ENCODE measurements at places on chromosomes 3 and 15.

- no peak for DNase-seq
Measured at GRCh38 chr15:58443308-58443707, 11.5 kb downstream of the LIPC start.

DNA sequence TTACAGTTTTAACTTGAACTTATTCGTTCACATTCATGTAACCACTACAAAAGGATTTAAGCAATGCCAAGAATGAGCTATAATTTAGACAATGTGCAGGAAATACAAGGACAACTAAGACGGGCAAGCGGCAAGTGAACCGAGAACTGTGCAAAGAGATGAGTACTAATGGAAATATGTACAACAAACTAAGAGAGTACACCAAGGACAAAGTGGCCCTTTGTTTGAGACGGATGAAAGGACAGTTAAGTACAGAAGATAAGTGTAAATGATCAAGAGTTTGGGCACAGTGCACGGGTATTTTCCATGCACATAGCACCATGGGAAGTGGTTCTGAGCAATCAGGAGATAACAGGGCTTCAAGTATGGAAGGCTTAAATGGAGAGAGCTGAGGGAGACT is 281.7 kb downstream of the ROBO2 start:
- no peak for DNase-seq

GRCh38 chr3:32274306-32274705 is 35.8 kb downstream of the CMTM8 start:
- DNase-seq: no peak

DNA sequence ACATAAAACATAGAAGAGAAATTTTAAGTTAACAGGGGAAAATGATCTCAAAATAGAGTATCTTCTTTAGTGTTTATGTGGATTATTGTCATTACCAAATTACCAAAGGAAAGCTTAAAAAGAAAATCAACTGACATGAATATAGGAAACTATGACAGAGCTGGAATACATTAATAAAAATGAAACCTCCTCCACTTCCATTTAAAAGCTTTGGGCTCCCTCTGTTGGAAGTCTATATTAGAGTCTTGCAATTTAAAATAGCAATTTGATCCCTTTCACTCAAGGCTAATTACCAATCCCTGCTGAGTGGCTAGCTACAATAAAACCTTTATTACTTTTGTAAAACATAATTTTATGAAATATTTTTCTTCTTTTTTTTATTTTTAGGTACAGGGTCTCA is 61.4 kb upstream of the IMPG2 start:
- DNase-seq: no peak

DNA sequence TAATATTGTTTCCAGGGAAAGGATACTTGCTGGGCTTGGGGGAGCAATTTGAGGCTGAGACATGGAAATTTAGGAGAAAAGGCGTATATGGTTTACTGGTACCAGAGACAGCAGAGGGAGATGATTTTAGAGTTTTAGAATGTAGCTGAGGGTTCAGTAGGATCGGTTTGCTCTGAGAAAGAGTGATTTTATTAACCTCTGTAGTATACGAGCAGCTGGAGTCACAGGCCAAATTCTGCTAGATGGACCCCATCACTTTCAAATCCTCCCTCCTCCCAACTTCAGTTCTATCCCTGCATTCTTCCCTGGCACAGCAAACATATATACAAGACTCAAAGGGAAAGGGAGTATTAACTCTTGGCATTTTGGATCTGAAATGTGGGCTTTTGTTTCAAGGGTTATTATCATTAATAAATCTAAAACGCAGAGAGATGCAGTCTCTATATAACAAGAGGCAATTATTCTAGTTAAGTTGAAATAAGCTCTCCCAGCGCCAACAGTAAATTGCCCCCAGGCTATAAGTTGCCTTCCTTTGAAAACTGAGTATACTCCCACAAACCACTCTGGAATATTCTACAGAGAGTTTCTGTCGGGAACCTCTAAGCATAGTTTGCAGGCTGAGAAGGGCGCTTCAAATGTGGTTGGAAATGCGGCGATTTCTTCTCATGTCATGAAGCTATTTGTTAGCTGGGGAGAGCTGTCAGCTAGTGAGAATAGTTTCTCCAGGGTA is 5.4 kb downstream of the CRABP1 start:
- DNase-seq: no peak

GRCh38 chr3:54846119-54846518 is 81.7 kb downstream of the LRTM1 start:
- DNase-seq: no peak

DNA sequence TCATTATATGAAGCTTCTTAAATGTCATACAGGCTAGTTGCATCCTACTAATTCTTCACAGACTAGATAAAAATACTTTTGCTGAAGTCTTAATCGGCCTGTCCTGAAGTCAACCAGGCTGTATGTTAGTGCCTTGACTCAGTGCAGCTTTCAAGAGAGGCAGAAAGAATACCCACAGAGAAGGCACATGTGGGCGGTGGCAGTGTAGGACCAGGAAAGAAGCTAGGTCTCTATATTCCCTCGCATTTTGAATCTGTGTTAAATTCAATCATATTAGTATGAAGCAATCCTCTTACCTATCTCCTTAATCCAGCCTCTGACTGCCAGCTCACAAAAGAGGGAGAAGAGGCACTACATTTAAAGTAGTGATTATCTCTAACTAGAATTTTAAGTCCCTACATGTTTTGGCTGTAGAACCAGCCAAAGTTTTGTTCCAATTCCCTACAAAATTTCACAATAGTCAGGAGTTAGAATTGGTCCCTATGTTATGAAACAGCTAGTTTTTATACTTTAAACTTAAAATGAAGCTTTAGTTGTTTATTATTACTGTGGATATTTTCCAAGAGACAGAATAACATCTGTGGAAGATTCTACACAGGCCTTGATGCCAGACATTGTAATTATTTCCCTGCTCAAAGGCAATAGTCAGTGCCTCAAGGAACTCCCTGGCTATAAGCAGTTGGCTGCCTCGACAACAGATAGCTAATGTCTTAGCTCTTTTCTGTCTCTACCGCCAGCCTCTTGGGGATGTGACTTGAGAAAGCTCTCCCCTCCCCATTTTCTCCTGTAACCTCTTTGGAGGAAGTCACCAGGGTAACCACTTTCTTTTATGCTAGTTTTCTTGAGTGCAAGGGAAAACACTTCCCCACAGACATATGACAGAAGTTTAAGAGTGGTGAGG is 31.9 kb downstream of the CRTC3 start:
- DNase-seq: no peak

DNA sequence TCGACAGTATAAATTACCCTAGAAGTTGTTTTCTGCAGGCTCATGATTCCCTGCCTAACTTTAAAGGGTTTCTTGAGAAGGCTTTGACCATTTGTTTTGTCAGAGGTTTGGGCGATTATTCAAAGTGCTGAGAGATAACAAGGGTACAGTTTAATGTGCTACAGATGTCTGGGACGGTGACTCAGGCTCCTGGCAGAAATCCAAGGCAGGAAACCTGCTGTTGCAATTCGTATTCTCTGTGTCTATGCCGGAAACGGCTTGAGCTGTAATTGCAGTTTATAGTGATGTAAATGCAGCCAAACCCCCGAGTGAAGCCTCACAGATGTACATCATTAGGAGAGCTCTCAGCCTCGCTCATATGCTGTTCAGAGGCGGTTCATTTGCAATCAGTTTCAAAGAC is 65.6 kb downstream of the SYNPR start:
- no peak for DNase-seq

DNA sequence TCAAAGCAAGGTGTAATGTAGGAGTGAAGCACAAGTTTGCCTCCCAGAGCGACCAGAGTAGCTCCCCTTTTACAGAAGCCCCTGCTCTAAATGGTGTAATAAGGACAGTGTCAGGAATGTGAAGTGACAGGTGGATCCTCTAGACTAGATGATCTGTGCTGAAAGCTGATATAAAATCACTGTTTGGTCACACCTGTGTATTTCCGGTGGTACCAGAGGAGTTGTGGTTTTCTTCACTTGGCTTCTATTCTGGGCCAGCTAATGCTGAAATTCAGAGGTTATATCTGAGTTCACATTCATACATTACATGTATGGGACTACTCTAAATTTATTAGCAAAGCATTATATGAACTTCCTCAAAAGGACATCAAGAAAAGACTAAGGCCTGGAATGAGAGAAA is 117.4 kb downstream of the IL1RAP start:
- DNase-seq: no peak

GRCh38 chr15:82072926-82073537 is 27.2 kb upstream of the MEX3B start:
- DNase-seq: no peak

DNA sequence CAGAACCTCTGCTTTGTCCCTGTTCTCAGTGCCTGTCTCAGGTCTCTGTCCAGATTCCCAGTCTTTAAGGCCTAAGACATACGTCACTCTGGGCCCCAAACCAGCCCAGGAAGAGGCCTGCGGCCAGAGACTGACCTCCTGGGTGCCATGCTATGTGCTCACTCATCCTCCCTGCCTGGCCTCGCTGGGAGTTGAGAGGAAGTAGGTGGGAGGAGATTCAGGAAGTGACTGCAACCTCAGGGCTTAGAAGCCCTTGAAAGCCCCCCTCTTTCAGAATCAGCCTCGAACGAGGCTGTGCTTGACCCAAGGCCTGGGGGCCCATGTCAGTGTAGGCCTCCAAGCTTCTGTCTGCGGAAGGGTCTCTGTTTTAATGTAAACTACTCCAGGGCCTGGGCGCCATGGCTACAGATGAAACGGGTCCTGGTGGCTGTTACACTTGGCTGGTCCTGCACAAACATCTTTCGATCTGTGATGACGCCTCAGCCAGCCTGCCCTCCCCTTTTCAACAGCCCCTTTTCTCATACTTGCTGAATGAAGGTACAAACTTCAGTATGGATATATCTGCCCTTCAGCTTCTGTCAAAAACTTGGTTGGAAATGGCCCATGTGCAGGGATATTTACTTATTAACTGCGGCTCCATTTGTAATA is 11.7 kb downstream of the RASGRF1 start:
- DNase-seq: no peak

DNA sequence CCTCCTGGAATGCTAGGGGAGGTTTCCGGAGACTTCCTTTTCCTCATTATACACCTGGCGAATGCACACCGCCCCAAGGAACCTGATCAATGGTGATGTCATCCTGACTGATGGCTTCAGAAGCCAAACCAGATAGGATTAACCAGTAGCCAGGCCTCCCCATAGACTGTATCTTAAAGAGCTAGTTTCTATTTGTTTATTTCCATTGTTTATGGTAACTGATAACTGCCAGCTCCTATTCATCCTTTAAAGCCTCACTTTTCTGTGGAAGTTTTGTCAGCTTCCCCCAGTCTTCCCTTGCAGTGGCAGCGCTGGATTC is at the start of gene MKRN2OS:
Gene MKRN2OS, minus strand, starts transcription at position 27 of the 319 bp plus-strand sequence. CDS start 35 bp downstream, outside the sequence.
- peak; percentile 31 for DNase-seq

Data from NCI-H2107 (cell line).